ENCODE measurements at places on chromosomes 11 and 22. TPM values are rescaled to one million over a fixed set of nuclear protein-coding genes. Genes with fewer than 3 reads are reported as not detected.

DNA sequence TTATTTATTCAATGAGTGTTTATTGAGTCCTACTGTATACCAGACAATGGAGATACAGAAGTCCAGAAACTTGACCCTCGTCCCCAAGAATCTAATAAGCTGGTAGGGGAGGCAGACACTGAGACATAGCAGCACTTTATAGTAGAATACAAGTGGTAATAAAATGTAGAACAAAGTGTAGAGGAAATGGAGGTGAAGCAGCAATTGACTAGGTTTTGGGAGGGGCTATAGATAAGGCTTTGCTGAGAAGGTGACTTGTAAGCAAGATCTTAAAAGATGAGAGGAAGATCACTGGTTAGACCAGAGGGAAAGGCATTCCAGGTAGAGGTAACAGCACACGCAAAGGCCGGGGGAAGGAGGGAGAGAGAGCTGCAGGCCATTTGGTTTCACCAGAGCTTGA, 57.3 kb downstream of the ZBTB16 start:
- peaks cover 24% of the 10 kb centered on the region for H3K27me3 ChIP-seq
- no peak overlapping the region for H3K4me3 ChIP-seq
- no peak for DNase-seq
- H3K4me1 ChIP-seq = peaks cover 32% of the 10 kb centered on the region
- H3K36me3 ChIP-seq = peaks cover 14% of the 10 kb centered on the region

- H3K27ac ChIP-seq = no peak overlapping the region
- no peak overlapping the region for H3K4me3 ChIP-seq
- H3K4me1 ChIP-seq = no peaks in the 10 kb centered on the region
- H3K27me3 ChIP-seq = peaks cover 21% of the 10 kb centered on the region
- no peak for DNase-seq
- H3K36me3 ChIP-seq = no peaks in the 10 kb centered on the region
Measured at GRCh38 chr22:28911777-28912669, 28.7 kb downstream of the ZNRF3 start.

GRCh38 chr22:19120829-19121630, 1.2 kb downstream of the DGCR2 start:
- H3K36me3 ChIP-seq = no peaks in the 10 kb centered on the region
- H3K4me1 ChIP-seq = peaks cover 61% of the 10 kb centered on the region
- no peak for DNase-seq

DNA sequence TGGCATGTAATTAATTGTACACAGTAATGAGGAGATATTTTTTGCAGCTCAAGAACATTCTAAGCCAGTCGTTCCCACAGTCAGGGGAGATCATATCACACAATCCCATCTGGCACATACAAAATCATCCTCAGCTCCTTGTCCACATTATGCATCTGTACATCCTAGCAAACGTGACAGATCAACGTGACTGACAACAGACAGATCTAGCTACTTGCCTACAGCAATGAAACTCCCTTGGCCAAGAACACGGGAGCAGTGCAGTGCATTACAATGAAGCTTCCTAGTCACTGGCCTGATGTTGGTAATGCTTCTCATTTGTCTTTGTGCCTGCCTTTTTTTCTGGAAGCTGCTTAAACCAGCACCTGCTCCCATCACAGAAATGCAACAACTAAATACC, 24.5 kb upstream of the GUCY1A2 start:
- no peaks in the 10 kb centered on the region for H3K4me1 ChIP-seq
- no peaks in the 10 kb centered on the region for H3K27me3 ChIP-seq
- no peak overlapping the region for H3K27ac ChIP-seq
- no peaks in the 10 kb centered on the region for H3K36me3 ChIP-seq
- no peak for DNase-seq

DNA sequence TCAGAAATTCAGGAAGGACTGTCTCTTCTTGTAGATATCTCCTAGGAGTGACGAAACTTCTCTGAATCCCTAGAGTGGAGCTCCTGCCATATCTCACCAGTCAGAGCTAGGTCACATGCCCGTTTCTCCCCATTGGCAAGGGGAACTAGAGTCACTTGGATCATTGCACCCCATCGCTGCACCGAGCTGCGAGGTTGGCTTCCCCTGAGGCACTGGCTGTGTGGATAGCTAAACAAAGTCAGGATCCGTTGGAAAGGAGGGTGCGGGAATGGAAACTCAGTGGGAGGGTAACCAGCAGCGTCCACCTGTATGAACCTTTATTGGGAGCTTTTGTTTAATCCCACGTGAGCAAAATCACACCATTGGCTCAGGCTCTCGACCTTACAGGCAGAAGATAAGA, 283.8 kb downstream of the BRD1 start:
- no peak for DNase-seq
- no peak overlapping the region for H3K4me3 ChIP-seq
- H3K36me3 ChIP-seq = no peaks in the 10 kb centered on the region
- H3K27me3 ChIP-seq = no peaks in the 10 kb centered on the region

- H3K27me3 ChIP-seq = no peaks in the 10 kb centered on the region
- DNase-seq = no peak
- H3K4me1 ChIP-seq = no peaks in the 10 kb centered on the region
- no peak overlapping the region for H3K4me3 ChIP-seq
Measured at GRCh38 chr11:124202951-124203350, 19.8 kb downstream of the OR10D3 start.

- H3K27ac ChIP-seq = no peak overlapping the region
- H3K4me3 ChIP-seq = peak overlapping the region; percentile 1
- H3K4me1 ChIP-seq = peaks cover 17% of the 10 kb centered on the region
Measured at GRCh38 chr11:119742263-119742861, 13.4 kb upstream of the NECTIN1 start.

DNA sequence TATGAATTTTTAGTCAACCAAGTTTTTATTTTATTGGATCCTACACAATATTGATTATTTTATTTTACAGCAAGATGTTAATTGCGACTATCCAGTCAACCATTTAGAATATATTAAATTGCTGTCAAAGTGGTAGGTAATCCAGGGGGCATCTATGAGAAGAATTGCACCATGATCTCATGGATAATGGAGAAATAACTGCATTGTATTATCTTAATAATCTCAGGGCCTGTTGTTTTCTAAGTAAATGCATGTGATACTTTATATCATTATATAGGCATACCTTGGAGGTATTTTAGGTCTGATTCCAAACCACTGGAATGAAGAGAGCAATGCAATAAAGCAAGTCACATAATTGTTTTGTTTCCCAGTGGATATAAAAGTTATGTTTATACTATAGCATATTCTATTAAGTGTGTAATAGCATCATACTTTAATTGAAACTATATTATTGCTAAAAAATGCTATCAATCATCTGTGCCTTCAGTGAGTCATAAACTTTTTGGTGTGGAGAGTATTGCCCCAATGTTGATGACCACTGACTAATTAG, 595.4 kb upstream of the CHORDC1 start:
- no peaks in the 10 kb centered on the region for H3K4me1 ChIP-seq
- DNase-seq = no peak
- H3K4me3 ChIP-seq = no peak overlapping the region

DNA sequence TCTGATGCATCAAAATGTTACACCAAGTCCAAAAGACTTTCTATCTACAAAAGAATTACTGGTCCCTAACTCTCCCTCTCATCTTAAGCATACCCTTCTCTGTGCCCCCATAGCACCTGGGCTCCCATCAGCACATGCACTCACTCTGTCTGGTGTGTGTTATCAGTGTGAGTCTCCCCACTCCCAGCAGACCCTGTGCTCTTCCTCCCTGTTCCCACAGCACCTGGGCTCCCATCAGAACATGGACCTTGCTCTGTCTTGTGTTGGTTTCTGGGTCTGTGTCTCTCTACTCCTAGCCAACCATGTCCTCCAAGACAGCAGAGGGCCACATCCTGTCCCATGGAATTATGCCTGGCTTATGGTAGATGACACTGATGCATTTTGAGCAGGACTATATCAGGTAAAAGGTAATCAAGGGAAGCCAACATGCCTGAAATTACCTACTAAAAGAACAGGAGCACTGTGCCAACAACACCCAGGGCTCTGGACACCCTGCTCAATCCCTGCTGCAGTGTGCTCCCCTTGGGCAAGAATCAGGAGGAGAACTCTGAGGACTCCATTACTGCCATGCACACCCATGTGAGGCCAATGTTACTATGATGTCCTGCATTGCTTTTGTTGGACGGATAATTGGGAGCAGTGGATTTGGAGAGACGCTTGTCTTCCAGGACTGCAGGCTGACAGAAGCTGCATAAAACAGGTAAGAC, 34.3 kb downstream of the GAB4 start:
- no peak overlapping the region for H3K27ac ChIP-seq
- no peak for DNase-seq
- H3K4me1 ChIP-seq = no peaks in the 10 kb centered on the region
- H3K36me3 ChIP-seq = no peaks in the 10 kb centered on the region
- peaks cover 54% of the 10 kb centered on the region for H3K27me3 ChIP-seq
- no peak overlapping the region for H3K4me3 ChIP-seq

DNA sequence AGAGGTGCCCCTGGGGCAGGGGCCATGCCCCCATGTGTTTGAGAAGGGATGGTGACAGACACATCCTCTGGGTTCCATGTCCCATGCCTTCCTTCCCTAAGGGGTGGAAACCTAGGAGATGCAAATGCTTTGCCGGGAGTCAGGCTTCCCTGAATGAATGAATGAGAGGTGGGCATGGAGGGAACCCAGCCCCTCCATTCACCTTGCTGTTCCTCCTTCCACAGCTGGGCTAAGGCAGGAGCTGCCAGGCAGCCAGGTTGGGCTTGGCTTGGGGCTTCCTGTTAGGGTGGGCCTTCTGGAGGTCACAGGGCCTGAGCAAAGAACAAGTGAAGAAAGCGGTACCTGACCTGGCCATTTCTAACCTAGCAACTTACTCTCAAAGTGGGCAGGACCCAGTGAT, 926 bp downstream of the POU2F3 start:
- DNase-seq = no peak
- peaks cover 81% of the 10 kb centered on the region for H3K27me3 ChIP-seq

- H3K27me3 ChIP-seq = peaks cover 13% of the 10 kb centered on the region
- H3K4me3 ChIP-seq = no peak overlapping the region
- DNase-seq = peak; percentile 21
- no peak overlapping the region for H3K27ac ChIP-seq
- no peaks in the 10 kb centered on the region for H3K36me3 ChIP-seq
Measured at GRCh38 chr22:24803064-24803542, 2.9 kb upstream of the SGSM1 start.

DNA sequence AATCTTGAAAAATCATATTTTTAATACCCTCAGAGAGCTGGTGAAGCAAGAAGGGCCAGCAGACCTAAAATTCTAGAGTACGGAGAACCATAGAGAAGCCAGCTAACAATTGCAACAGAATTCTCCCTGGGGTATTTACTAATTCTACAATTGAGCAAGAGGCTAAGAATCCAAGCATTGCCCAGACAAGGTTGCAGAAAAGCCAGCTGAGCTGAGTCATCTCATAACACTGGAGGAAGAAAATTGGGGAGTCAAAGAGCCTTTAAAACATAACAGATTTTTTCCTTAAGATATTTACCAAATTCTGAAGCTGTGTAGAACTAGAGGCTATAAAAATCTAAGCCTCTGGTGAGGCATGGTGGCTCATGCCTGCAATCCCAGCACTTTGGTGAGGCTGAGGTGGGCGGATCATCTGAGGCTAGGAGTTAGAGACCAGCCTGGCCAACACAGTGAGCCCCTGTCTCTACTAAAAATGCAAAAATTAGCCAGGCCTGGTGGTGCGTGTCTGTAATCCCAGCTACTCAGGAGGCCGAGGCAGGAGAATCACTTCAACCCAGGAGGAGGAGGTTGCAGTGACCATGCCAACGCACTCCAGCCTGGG, 13.6 kb upstream of the TMEM216 start:
- no peak for DNase-seq
- H3K27me3 ChIP-seq = no peaks in the 10 kb centered on the region
- H3K4me1 ChIP-seq = no peaks in the 10 kb centered on the region
- H3K27ac ChIP-seq = peak overlapping the region; percentile 57
- no peak overlapping the region for H3K4me3 ChIP-seq
- H3K36me3 ChIP-seq = no peaks in the 10 kb centered on the region

GRCh38 chr22:42111798-42112197, 18.8 kb downstream of the CYP2D6 start:
- no peak overlapping the region for H3K27ac ChIP-seq
- no peak for DNase-seq
- no peaks in the 10 kb centered on the region for H3K4me1 ChIP-seq
- H3K36me3 ChIP-seq = peaks cover 17% of the 10 kb centered on the region
- no peaks in the 10 kb centered on the region for H3K27me3 ChIP-seq

- H3K27me3 ChIP-seq = no peaks in the 10 kb centered on the region
- H3K4me1 ChIP-seq = peaks cover 71% of the 10 kb centered on the region
- peaks cover 7% of the 10 kb centered on the region for H3K36me3 ChIP-seq
- no peak overlapping the region for H3K4me3 ChIP-seq
Measured at GRCh38 chr22:20933910-20934309, 16.7 kb downstream of the CRKL start.

- H3K27ac ChIP-seq = no peak overlapping the region
- no peak for DNase-seq
- H3K36me3 ChIP-seq = no peaks in the 10 kb centered on the region
- peaks cover under 1% of the 10 kb centered on the region for H3K4me1 ChIP-seq
Measured at GRCh38 chr11:116610190-116610589, 162.6 kb downstream of the BUD13 start.

GRCh38 chr11:22581354-22582150, 44.1 kb downstream of the FANCF start:
- H3K4me3 ChIP-seq = no peak overlapping the region
- DNase-seq = no peak
- H3K36me3 ChIP-seq = no peaks in the 10 kb centered on the region
- H3K4me1 ChIP-seq = no peaks in the 10 kb centered on the region
- peaks cover 5% of the 10 kb centered on the region for H3K27me3 ChIP-seq

DNA sequence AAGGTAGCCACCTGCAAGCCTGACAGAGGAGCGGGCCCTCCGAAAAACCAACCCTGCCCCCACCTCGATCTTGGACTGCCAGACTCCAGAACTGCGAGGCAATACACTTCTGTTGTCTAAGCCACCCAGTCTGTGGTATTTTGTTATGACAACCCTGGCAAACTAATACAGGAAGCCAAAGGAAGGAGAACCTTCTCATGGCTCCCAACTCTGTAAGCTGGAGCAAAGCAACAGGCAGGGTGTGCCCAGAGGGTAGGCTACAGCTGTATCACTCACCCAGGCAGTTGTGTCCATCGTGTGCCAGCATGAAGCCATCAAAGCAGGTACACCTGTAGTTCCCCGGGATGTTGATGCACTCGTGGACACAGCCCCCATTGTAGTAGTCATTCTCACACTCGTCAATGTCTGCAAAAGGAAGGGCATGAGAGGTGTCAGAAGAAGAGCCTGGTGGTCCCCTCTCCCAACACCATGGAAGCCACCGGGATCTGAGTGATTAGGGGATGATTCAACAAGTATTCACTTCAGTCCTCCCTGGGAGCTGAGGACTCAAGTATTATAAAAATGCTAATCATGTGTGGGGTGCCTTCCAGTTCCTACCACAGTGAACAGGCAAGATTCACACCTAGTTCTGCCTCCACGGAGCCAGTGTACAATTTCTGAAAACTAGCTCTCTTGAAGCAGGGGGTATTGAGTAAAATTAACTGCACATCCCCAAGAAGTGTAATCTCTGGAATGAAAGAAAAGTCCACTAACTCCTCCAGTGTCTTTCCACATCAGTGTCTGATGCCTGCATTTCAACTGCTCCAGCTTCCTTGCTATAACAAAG, 23.3 kb downstream of the SCUBE1 start:
- H3K36me3 ChIP-seq = no peaks in the 10 kb centered on the region
- H3K4me3 ChIP-seq = no peak overlapping the region
- no peak overlapping the region for H3K27ac ChIP-seq
- no peak for DNase-seq
- no peaks in the 10 kb centered on the region for H3K27me3 ChIP-seq

GRCh38 chr11:74442636-74443035, 24.7 kb downstream of the KCNE3 start:
- H3K4me1 ChIP-seq = no peaks in the 10 kb centered on the region
- H3K36me3 ChIP-seq = no peaks in the 10 kb centered on the region
- no peak for DNase-seq
- peaks cover 10% of the 10 kb centered on the region for H3K27me3 ChIP-seq
- no peak overlapping the region for H3K27ac ChIP-seq
- H3K4me3 ChIP-seq = no peak overlapping the region

CUL5 gene
- 48.0 TPM for polyA plus RNA-seq

SLC22A6 gene
- polyA plus RNA-seq = not detected

MGAT3 gene
- 2.8 TPM for polyA plus RNA-seq

MRGPRF gene
- not detected for polyA plus RNA-seq

PRR33 gene
- not detected for polyA plus RNA-seq
